ENCODE measurements at places on chromosomes 7 and 10.
A peak's percentile ranks its signal among the peaks of the same experiment; 100 is the strongest.

DNA sequence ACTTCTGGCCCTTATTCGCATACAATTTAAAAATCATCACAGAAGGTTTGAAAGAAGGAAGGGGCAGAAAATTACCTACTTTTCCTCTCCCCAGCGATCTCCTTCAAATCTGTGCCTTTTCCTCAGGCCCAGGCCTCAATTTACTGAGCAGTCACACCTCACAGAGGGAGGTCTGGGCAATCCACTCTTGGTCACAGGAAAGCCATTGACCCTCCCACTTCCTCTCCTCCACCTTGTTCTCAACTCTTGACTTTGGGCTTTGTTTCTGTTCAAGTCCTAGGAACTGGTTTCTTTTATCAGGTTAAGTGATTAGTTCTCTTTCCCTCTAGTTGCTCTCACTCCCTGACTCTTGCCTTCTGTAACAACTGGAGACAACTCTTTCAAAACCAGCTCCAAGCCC lies 37.0 kb upstream of the ATRNL1 start:
- DNase-seq: no peak

- DNase-seq: no peak
These were observed 76.0 kb upstream of the IL6 start for GRCh38 chr7:22651036-22651435.

GRCh38 chr10:124217906-124218804 lies 124.8 kb upstream of the CHST15 start:
- DNase-seq: peak; percentile 26

- no peak for DNase-seq
These were observed 585.9 kb downstream of the PTPRN2 start for GRCh38 chr7:158001621-158002320.

- DNase-seq: no peak
These were observed 88.6 kb upstream of the PPP1R3A start for GRCh38 chr7:114007386-114007785.

All from eye (tissue), 1 donor.